ENCODE measurements at places on chromosomes 13 and 19.

GRCh38 chr19:10288662-10289166, 1.0 kb upstream of the ICAM5 start:
- DNase-seq = no peak

DNA sequence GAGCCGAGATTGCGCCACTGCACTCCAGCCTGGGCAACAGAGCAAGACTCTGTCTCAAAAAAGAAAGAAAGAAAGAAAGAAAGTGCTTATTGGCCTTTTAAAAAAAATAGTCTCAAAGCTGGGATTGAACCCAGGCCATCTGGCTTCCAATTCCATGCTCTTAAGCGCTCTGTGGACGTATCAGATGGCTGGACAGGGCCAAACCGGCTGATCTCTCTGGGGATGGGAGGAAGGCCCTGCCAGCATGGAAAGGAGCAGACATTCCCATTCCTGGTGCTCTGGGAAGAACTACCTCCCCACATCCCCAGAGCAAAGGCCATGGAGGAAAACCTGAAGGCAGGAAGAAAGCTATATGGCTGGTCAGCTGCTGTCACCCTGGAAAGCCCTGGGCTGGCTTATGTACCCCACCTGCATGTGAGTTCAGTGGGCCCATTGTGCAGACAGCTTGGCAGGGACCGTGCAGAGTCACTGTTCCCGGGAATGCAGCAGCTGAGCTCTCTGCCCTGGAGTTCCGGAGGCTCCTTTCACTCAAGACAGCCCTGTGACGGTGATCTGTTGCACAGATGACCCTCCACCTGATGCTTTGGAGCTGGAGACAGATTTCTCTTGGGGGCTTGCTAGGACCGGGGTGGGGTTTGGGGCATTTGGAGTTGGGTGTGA, 84.3 kb downstream of the SIPA1L3 start:
- no peak for DNase-seq

DNA sequence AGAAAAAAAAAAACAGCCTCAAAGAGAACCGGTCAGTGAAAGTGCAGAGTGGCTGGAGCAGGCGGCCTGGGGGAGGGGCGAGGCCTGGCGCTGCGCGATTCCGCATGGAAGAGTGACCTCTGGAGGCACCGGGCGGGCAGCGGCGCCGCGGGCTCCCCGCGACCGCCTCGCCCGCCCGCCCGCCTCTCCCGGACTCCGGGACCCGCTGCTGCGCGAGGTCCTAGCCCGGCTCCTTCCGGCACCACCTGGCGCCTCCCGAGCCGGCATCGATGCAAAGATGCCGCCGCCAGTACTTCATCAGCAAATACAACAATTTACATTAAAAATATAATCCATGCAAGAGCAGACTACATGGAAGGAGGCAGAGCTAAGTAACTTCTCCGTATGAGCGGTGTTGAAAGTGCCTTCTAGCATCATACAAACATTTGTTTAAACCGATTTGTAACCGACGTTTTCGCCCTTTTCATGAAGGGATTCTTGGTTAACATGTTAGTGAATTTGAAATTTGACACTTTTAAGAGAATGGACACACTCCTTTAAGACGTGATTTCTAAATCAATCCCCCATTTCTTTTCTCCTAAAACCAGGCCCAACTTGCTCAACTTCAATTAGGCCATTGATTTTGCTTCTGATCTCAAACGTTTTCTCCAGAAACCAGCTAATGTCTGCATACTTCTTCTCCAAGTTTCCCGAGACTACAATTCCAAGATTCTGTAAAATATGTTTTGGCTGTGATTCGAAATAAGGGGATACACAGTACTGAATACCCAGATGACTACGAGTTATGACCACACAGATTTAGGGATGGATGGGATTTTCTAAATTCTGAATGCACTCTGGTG, 2.1 kb downstream of the EFNB2 start:
- no peak for DNase-seq

DNA sequence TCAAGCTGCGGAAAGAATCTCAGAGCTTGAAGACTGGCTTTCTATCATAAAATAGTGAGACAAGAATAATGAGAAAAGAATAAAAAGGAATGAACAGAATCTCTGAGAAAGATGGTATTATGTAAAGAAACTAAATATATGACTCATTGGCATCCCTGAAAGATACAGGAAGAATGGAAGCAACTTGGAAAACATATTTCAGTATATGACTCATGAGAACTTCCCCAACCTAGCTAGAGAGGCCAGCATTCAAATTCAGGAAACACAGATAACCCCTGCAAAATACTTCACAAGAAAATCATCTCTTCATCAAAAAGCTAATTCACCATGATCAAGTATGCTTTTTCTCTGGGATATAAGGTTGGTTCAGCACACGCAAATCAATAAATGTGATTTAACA, 2318.0 kb downstream of the PCDH9 start:
- DNase-seq = no peak

- DNase-seq = no peak
Measured at GRCh38 chr13:98845742-98846141, 93.3 kb upstream of the SLC15A1 start.

GRCh38 chr13:61608138-61608537, 192.5 kb upstream of the PCDH20 start:
- no peak for DNase-seq

- DNase-seq = no peak
Measured at GRCh38 chr19:13843104-13843921, 33.6 kb upstream of the NANOS3 start.

- DNase-seq = no peak
Measured at GRCh38 chr13:113981194-113981605, 7.3 kb upstream of the C13orf46 start.

DNA sequence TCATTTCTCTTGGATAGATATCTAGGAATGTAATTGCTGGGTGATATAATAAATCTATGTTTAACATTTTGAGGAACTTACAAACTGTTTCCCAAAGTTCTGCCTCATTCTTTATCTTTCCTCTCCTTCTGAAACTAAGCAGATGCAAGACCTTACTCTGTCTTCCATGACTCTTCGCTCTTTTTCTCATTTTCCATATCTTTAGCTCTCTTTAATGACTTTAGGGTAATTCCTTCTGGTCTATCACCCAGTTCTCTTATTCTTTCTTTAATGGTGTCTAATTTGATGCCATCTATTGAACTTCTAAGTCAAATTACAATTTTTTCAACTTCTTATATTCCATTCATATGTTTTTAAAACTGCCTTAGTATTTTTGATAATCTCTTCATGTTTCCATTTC, 316.6 kb downstream of the POU4F1 start:
- no peak for DNase-seq

GRCh38 chr19:58274771-58275201, 4.0 kb upstream of the ZNF8 start:
- no peak for DNase-seq

- no peak for DNase-seq
Measured at GRCh38 chr19:5050905-5051304, 82.0 kb downstream of the KDM4B start.

- DNase-seq = no peak
Measured at GRCh38 chr19:16892436-16892835, 3.6 kb downstream of the F2RL3 start.

DNA sequence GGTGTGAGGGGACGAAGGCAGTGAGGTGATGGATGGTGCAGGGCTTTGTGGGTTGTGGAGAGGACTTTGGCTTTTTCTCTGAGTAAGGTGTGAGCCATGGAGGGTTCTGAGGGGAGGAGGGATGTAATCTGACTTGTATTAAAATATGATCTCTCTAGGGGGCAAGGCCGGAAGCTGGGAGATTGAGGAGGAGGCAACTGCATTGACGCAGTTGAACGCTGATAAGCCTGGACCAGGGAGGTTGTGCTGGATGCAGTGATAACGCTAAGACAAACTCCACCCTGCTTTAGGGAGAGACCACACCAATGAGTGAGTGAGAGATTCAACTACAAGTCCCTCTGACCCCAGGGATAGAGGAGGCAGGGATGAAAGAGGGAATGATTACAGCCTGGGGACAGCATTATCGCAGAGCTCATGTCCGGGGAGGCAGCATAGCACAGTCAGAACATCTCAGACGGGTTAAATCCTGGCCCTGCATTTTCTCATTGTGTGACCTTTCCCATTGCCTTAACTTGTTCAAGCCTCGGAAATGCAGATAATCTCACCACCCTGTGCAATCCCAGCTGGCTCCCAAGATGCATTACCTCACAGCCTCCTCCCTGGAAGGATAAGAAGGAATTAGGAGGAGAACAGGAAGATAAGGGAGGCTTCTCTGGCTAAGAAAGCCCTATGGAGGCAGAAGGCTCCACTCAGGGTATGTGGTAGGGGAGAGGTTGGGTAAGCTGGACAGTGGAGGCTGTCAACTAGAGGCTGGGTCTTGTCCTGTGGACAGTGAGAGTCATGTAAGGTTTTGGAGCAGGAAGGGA, 124.2 kb downstream of the CACNA1A start:
- DNase-seq = no peak

DNA sequence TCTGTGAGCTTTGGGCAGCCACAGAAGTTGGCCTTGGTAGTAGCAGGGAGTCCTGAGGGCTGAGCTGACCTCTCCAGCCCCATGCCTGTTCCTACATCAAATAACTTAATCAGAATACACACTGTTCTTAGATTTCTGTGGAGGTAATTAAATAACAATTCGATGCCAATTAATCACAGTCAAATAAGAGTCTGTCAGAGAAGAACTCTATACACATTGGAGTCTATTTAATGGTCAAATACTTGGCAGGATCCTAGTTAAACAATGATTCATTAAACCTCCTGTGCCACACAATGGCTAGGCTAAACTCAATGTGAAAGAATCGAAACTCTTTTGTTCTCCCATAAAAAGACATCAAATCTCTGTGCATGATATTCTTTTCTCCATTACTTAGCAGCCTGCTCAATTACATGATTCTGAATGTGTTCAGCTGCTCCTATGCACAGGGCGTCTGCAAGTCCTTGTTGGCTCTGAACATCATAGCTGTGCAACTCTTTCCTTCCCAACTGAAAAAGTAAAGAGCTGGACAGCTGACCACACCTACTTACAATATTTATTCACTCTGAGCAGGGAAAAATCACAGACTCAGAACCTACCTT, 173.1 kb downstream of the ABCC4 start:
- DNase-seq = no peak

DNA sequence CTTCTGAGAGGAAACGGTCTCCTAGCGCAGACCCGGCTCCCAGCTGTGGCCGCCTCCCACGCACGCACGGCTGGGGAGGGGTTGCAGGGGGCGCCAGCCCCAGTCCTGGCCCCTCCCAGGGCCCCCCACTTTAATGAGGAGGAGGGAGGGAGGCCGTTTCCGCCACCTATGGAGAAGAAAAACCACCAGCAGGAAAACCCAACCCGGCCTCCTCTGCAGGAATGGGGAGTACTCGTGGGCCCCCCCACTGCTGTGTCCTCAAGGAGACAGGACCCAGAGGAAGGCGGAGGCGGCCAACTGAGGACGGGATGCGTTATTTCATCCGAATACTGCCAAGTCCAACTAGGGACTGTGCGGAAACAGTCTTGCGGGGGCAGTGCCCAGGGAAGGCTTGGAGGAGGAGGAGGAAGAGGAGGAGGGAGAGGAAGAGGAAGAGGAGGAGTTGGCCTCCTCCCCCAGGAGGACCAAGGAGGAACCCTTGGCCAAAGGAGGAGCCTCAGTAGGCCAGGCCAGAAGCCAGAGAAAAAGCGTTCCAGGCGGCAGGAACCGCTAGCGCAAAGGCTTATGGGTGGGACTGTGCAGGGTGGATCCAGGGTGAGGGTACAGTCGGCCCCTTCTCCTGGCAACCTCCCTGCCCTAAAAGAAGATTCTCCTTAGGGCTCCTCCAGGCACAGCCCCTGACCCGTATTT, 3.9 kb upstream of the SSBP4 start:
- no peak for DNase-seq

GRCh38 chr19:13906521-13906904, 512 bp downstream of the CC2D1A start:
- no peak for DNase-seq

DNA sequence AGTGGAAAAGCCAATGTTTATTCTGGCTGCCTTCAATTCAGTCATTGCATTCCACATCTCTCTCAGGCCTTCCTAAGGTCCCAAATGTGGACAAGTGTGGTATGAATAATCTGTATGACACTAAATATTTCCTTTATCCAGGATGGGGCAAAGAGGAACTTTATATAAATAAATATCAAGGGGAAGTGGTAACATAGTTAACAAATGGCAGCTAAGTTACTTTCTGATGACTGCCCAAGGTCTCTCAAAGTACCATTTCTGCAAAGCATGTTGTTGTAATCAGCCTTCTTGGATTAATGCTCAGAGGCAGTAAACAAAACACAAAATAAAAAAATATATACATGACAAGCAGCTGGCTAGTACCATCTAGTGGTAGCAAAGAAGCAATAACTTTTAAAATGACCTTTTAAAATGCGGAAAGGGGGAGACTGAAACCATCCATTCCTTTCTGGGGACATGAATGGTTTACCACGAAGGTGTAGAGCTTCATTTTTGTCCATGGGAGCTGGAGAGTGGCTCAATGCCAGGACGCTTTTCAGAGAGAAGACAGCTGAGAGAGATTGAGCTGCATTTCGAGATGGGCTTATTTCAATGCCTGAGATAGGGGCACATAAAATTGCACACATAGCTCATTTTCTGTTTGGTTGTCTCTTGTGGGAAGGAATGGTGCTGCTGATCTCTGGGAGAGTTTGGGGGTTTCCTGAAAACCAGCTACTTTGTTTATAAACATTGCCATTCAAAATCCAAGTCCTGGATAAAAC, 259.2 kb downstream of the RFC3 start:
- no peak for DNase-seq

- no peak for DNase-seq
Measured at GRCh38 chr19:49949742-49950589, 11.0 kb downstream of the SIGLEC11 start.
